ENCODE measurements at places on chromosomes 2 and 18.

DNA sequence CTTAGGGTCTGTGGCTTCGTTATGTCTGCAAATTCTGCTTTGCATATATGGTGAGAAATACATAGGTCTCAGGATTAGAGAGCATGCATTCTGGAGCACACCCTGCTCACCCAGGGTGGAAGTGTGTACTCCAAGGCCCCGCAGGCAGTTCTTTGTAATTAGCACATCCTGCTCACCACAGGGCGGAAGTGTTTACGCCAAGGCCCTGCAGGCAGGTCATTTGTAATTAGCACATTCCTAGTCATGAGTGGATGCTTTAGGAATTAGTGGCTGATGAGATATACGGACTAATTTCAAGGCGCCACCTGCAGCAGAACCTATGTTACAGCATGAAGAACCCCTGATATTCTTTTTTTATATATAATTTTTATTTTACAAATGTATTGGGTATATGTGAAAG, 4.2 kb downstream of the ALLC start:
- no peak for DNase-seq

DNA sequence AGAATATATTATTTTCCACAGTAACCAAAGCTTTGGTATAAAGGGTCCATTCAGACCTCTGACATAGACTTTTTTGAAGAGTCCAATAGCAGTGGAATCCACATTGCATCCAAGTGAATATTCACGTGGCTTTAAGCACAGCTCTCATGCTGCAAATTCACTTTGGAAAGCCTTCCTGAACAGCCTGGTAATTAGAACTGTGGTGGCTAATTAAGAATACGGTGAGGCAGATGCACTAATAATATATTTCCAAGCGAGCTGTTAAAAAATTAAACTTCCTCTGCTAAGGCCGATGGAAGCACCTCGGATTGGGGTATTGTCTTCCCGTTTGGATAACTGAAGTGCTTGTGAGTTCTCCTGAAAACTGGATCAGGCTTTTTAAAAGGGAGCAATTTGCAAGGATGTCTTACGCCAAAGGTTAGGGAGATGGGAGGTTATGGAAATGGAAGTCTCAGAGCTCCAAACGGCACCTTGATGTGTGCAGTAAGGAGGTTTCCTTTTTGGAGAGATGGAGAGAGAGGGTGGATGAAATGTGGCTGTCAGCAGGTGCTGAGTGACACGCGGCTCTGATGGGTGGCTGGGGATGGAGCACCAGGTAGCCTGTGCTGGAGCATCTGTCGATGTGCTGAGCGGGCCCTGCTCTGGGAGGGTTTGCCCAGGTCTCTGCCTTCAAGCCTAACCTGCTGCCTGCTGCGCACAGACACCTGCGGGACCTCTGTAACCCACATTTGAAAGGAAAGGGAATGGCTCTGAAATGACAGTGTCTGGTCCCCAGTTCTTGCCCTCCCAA, 37.5 kb downstream of the CABLES1 start:
- DNase-seq: no peak

GRCh38 chr2:148936857-148937450, 61.9 kb downstream of the KIF5C start:
- no peak for DNase-seq

- DNase-seq: no peak
These were observed 35.5 kb downstream of the POU3F3 start for GRCh38 chr2:104889291-104889959.

All from activated T-cell treated with anti-CD3 and anti-CD28 coated beads, Interleukin-2, amount 50 U/mL, for 4 hours (primary cell).